Fibroblast of the conjunctiva (primary cell): ENCODE measurements at places on chromosomes 11 and 22.

- DNase-seq, result peak; percentile 13
Measured at GRCh38 chr11:32297611-32298011, 137.7 kb downstream of the WT1 start.

DNA sequence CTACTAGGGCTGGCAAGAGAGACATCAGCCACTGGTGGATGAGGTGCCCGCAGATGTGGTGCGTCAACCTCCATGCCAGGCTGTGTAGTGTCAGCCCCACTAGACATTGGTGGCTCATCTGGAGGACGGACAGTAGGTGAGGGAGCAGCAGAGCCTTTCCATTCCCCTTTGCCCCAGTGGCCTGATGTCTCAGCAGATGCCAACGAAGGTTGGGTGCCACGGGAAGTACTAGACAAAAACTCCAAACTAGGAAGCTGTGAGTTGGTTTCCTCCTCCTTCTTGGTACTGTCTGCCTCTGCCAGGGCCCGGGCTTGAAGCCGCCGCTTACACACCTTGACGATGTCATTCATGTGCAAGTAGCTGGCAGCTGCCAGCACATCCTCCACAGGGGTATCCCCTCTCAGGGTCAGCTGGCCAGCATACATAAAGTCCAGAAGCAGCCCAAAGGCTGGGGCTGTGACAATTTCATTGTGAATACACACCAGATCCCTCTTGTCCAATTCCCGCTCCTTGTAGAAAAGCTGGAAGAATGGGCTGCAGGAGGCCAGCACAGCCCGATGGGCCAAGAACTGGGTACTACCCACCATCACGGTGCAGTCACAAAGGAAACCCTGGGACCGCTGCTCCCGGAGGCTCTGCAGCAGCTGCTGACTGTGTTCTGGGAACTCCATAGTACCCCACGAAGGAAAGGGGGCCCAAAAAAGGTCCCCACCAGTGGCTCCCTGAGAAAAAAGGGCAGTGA is 795 bp downstream of the ZBTB3 start:
- no peak for DNase-seq

DNA sequence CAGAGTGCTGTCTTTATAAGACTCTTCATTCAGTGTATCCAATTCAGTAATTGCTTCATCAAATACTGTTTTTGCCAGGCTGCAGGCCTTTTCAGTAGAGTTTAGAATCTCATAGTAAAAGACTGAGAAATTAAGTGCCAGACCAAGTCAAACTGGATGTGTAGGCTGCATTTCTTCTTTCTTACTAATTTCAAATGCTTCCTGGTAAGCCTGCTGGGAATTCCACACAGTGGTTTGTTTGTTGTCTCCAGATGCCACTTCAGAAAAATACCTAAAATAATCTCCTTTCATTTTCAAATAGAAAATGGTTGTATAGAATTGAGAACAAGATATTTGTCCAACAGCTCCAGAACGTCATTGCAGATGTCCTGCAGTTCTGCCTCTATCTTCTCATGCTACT is 34.7 kb downstream of the LDHAL6A start:
- no peak for DNase-seq

DNA sequence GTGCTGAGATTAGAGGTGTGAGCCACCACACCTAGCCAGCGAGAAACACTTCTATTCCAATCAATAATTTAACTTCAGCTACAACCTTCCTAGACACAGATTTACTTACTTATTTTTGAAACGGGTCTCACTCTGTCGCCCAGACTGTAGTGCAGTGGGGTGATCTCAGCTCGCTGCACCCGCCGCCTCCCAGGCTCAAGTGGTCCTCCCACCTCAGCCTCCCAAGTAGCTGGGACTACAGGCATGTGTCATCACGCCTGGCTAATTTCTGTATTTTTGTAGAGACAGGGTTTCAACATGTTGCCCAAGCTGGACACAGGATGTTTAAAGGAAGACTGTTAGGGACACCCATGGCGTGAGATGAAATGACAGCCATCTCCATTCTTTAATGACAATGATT is 61.3 kb downstream of the MICAL3 start:
- no peak for DNase-seq

DNA sequence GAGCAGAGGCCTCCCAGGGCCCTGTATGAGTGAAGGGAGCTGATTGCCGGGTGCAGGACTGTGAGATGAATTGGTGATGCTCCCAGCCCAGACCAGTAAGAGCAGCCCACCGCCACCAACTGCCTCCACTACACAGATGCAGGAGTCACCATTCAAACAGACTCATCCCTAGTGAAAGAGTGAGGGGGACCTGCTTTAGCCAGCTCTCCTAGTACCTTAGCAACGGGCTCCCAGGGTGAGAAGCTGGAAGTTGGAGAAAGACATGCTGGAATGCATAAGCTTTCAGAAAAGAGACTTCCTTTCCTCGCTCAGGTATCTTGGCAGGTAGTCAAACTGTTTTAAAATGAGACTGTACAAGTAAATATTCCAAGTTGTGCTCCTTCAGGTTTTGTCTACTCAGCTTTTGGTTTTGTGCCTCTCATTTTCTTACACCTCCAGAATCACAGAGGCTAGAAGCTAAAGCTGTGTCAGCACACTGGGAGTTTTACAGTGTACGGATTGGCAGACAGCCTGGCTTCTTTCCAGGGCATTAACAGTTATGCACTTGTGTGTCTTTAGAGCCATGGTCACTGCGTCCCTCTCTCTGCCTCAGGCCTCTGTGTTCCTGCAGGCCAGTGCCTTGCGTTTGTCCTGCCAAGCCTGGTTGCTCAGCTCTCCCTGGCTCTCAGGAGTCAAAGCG is 146.2 kb downstream of the ATXN10 start:
- DNase-seq, result no peak

- DNase-seq, result no peak
Measured at GRCh38 chr11:37320921-37321320, 722.9 kb upstream of the RAG2 start.

DNA sequence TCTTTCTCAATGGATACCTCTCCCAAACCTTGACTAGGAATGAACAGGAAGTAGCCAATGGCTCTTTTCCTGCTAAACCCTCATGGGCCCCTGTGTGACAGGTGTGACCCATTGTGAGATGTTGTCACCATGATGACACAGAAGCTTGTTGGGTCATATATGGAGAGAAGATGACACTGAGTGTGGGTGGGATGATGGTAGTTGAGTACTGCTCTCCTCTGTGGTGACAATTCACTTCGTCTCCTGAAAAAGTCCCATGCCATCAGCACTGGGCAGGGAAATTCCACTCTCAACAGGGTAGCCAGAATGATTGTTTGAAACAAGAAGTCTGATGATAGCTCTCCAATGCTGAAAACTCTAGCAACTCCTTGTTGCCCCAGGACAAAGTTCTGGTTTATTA is 94.0 kb upstream of the SEZ6L start:
- DNase-seq, result no peak

- DNase-seq, result no peak
Measured at GRCh38 chr22:38868286-38868721, 3.7 kb downstream of the CBX6 start.

DNA sequence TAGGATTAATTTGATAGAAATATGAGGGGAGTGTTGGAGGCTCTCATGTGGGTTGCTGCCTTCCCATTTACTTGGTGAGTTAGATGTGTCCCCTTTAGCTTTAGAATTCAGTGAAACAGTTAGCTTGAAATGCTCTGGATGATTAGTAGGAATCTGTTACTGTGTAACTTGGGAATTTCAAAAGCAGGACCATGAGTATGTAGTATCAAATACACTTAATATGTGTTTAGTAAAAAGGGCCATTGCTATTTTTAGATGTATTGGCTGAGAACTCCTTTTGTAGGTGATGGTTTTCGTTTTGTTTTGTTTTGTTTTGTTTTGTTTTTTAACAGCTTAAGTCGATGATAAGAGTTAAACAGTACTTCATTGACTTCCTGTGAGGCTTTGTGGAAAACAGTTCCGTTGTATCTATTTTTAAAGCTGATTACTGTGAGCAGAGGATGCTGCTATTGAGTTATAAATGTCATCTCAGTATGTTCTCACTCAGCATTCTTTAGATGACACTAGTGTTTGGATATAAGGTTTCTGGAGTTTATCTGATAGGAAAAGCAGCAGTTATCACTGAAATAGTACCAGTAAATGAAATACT is 53.5 kb downstream of the MCAM start:
- no peak for DNase-seq

DNA sequence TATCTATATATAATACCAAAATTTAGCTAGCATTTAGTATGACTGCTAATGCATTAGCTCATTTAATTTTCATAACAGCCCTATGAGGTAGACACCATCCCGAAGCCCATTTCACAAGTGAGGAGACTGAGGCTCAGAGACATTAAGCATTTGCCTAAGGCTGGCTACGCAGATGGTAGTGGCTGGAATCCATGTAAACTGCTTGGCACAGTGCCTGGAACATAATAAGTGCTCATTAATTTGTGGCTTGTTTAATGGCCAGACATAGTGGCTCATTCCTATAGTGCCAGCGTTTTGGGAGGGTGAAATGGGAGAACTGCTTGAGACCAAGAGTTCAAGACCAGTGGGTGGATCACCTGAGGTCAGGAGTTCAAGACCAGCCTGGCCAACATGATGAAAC is 17.8 kb upstream of the TP53I11 start:
- DNase-seq, result no peak

GRCh38 chr22:27499121-27499520 is 302.4 kb downstream of the MN1 start:
- no peak for DNase-seq

- no peak for DNase-seq
Measured at GRCh38 chr11:109526061-109526460, 104.1 kb downstream of the C11orf87 start.

DNA sequence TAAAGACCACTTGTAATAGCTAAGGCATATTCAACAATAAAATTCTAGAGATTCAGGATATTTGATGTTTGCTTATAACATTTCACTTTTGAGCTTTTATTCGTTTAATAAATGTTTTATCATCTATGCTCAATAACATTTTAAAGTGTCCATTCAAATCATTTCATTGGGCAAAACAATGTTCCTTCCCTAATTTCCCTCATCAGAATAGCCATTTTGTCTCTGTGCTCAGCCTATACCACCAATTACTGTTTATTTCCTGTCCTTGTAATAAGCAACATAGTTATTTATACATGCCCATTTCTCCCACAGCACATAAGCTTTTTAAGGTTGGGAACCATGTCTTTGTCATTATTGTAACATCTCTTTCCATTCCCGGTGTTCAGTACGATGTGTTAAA is 1.3 kb upstream of the SC5D start:
- DNase-seq, result no peak

DNA sequence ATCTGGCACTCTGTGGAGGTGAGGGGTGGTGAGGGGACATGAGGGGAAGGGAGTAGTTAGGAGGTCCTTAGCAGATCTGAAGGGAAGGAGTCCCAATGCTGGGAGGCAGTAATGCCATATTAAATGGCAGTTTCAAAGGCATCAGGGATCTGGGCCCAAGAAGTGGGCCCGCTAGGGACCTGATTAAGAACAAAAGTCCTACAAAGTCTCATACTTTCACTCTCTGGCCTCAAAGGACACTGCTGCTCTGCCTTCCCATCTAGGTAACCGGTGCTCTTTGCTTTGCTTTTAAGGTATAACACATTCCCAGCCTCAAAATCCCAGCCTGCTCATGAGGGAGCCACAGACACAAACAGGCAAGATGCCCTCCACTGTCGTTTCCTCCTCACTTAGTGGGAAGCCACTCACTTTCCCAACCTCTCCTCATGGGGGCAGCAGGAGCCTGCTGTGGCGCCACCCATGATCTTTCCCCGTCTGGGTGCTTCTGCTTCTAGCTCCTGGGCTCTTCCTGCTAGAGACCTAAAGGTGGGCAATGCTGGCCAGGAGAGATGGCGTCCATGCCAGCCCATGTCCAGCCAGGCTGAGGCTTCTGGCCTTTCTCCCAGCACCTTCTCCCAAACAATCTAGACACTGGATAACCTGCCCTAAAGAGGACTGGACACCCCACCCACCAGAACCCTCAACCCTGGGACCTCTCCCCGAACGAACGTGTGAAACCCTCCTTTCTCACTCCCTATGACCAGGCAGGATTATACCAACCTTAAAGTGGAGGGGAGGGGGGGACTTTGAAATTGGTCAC is 68.3 kb downstream of the PLEKHA7 start:
- peak; percentile 20 for DNase-seq

DNA sequence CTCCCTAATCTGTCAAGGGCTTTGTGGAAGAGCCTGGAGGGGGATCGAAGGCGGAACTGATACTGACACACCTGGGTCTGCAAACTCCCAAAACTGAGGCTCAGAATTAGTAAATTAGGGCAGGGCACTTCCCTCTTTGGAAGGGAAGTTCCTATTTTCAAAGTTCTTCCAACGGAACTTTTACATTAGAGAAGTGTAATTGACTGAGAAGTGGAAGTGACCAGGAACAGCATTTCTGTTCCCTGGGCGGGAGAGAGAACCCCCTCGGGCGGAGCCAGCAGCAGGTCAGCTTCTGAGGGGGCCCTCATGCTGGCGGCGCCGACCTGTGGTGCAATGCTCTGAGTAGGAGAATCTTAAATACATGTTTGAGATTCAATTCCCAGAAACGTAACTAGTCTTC is 1.1 kb upstream of the CBL start:
- no peak for DNase-seq

GRCh38 chr22:38735126-38735464 is 20.7 kb downstream of the SUN2 start:
- DNase-seq, result no peak

DNA sequence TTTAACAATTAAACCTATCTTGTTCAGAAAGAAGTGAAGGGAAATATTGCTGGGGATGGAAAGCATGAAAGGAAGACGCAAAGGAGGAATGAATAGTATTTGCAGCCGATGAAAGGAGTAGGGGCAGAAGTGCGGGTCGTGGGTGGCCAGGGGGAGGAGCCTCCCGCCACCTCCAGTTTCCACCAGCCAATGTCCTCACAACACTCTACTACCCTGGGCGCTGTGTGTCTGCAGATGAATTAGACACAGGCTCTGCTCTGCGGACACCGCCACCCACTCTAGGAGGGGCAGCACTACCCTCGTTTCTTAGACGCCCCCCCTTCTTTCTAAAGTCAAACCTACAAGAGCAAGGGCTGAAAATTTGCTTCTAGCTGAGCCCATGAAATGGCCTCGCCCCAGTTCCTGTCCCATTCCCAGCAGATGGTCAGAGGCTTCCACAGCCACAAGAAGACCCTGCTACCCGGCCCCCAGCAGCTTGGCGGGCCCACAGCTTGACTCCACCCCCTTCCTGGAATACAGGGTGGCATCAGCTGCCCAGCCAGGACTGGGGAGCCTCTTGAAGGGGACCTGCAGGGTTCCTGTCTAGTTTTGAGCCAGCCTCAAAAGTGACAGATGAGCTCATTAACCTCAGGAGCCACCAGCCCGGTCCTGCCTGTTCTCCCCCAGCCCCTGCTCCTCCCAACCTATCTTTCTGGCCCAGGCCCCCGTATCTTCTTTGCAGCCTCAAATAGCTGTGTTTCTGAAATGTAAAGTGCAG is 268.1 kb downstream of the BUD13 start:
- no peak for DNase-seq

GRCh38 chr11:63813035-63813562 is at the start of gene SPINDOC:
TSS of gene SPINDOC (plus strand) at chr11:63813456. CDS start at chr11:63813687, 231 bp downstream.
- peak; percentile 27 for DNase-seq

DNA sequence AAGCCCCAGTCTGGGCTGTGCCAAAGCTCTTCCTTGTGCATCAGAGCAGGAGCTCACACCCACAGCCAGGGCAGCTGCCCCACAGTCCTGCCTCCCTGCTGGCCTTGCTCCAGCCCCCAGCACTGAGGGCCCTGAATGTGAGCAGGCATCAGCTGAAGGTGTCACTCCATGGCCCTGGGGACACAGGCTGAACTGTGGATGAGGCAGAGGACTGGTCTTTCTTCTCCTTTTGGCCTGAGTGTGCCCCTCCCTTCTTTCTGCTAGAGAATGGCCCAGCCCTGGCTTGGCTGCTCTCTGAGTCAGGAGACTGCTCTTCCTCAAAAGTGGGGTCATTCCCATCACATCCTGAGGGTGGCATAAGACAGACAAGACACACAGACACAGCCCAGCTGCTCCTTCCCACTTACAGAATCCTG is 16.2 kb downstream of the OTOG start:
- no peak for DNase-seq
